ENCODE measurements at places on chromosomes 16 and 17.

GRCh38 chr17:18156171-18156975 lies 27.3 kb upstream of the ALKBH5 start:
- no peak for DNase-seq

- no peak for DNase-seq
Observed at GRCh38 chr17:45146890-45147580, 1.2 kb upstream of the HEXIM1 start.

- DNase-seq = no peak
Observed at GRCh38 chr17:29066047-29066446, 23.1 kb downstream of the PIPOX start.

DNA sequence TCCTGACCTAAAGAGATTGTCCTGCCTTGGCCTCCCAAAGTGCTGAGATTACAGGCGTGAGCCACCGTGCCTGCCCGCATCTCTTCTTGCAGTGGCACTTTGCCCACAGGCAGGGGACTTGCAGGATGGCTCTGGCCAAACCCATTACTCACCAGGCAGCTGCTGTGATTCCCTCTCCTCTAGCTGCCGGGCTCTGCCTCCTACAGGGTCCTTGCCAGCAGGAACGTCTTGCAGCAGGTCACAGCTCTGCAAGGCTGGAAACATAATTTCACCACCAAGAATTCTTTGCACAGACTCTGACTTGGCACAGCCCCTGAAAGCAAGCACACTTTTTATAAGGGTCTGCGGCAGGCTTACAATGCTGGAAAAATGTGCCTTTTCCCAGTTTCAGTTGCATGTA lies 20.3 kb downstream of the COX4I1 start:
- DNase-seq = no peak

- no peak for DNase-seq
Observed at GRCh38 chr17:63741143-63741407, 524 bp downstream of the STRADA start.

GRCh38 chr17:75919611-75920010 lies 14.9 kb upstream of the MRPL38 start:
- DNase-seq = no peak

- DNase-seq = no peak
Observed at GRCh38 chr16:54875443-54875842, 55.2 kb upstream of the IRX5 start.

DNA sequence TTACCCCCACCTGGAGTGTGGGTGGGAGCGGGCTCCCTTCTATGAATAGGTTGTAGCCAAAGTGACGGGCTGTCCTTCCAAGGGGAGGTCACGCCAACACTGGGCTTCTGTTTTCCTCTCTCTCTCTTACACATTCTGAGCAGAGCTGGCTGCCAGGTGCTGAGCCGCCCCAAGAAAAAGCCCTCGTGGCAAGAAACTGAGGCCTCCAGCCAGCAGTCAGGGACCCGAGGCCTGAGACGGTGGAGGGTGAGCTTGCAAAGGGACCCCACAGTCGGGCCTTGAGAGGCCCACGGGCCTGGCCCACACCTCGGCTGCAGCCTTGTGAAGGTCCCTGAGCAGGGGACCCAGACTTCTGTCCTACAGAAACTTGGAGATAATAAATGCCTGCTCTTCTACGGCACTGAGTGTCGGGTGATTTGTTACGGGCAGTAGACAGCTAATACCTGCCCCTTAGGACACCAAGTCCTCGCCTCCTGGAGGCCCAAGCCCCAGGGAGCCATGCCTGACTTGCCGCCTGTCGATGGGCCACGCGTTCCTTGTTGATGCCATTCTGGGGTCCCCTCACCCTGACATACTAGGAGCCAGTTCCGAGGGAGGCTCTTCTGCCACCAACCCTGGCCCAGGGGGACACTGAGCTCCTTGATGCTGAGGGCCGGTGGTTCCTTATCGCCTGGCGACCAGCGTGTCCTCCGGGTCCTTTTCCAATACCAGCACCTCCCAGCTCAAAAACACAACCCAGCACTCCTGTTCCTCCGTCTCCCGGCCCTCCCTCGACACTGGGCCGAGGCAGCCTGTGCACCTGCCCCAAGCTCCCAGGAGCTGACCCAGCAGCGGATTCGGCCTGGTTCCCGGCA lies 26.1 kb downstream of the SLC25A10 start:
- DNase-seq = no peak

- no peak for DNase-seq
Observed at GRCh38 chr17:68020409-68020756, 15.2 kb upstream of the KPNA2 start.

GRCh38 chr16:30746638-30747175 lies 1.5 kb upstream of the PHKG2 start:
- DNase-seq = no peak

DNA sequence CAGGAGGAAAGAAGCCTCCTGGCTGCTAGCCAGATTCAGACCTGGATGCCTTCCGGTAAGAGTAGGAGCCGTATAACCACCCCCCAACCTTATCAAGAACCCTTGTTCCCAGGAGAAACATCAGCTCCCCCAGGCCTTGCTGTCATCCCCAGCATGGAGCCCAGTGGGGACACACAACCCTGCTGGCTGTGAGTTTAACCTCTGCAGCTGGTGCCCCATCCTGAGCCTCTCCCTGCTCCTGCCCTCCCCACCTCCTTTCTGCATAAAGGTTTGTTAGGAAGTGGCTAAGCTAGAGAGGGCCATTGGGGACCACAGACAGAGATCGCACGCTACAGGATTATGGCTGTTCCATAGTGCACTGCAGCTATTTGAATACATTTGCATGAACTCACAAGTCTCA lies 55.5 kb upstream of the RPL38 start:
- DNase-seq = no peak

All from SIG-M5 (cell line).